ENCODE measurements at places on chromosomes 1 and 21. TPM values are rescaled to one million over a fixed set of nuclear protein-coding genes. Genes with fewer than 3 reads are reported as not detected.

GRCh38 chr1:70459496-70460225, 48.6 kb downstream of the CTH start:
- no peaks in the 10 kb centered on the region for H3K27me3 ChIP-seq
- no peak overlapping the region for H3K4me3 ChIP-seq
- H3K27ac ChIP-seq: no peak overlapping the region
- H3K36me3 ChIP-seq: no peaks in the 10 kb centered on the region
- DNase-seq: no peak

GRCh38 chr1:172674831-172675613, 16.1 kb downstream of the FASLG start:
- DNase-seq: no peak
- H3K36me3 ChIP-seq: no peaks in the 10 kb centered on the region
- H3K27ac ChIP-seq: no peak overlapping the region
- peaks cover 24% of the 10 kb centered on the region for H3K4me1 ChIP-seq
- H3K27me3 ChIP-seq: peaks cover 11% of the 10 kb centered on the region
- no peak overlapping the region for H3K4me3 ChIP-seq

- no peak overlapping the region for H3K27ac ChIP-seq
- no peaks in the 10 kb centered on the region for H3K4me1 ChIP-seq
- no peak for DNase-seq
- no peak overlapping the region for H3K4me3 ChIP-seq
Observed at GRCh38 chr21:26810676-26811415, 34.4 kb downstream of the ADAMTS1 start.

GRCh38 chr1:53640701-53641075, 98.3 kb downstream of the GLIS1 start:
- H3K4me3 ChIP-seq: no peak overlapping the region
- H3K27ac ChIP-seq: no peak overlapping the region
- no peaks in the 10 kb centered on the region for H3K36me3 ChIP-seq
- DNase-seq: no peak

GRCh38 chr1:59688976-59689375, 125.8 kb upstream of the HOOK1 start:
- H3K4me1 ChIP-seq: no peaks in the 10 kb centered on the region

DNA sequence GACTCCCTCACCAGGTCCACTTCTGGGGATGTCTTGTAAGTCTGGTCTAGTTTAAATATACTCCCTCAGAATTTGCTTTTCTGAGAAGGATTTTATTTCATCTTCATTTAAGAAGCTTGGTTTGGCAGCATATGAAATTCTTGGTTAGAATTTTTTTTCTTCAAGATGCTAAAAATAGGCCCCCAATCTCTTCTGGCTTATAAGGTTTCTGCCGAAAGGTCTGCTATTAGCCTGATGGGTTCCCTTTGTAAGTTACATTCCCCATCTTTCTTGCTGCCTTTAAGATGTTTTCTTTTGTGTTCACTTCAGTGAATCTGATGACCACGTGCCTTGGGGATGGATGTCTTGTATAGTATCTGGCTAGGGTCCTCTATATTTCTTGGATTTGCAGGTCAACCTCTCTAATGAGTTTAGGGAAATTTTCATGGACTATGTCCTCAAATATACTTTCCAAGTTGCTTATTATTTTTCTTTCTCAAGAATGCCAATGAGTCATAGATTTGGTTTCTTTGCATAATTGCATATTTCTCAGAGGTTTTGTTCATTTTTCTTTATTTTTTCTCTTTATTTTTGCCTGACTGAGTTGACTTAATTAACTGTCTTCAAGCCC, 19.4 kb downstream of the TCP10L start:
- DNase-seq: no peak
- H3K4me1 ChIP-seq: peaks cover 9% of the 10 kb centered on the region
- peaks cover 9% of the 10 kb centered on the region for H3K36me3 ChIP-seq
- no peaks in the 10 kb centered on the region for H3K27me3 ChIP-seq
- H3K4me3 ChIP-seq: no peak overlapping the region

- peaks cover 6% of the 10 kb centered on the region for H3K27me3 ChIP-seq
- peaks cover 9% of the 10 kb centered on the region for H3K4me1 ChIP-seq
- H3K27ac ChIP-seq: no peak overlapping the region
- DNase-seq: no peak
- no peaks in the 10 kb centered on the region for H3K36me3 ChIP-seq
- no peak overlapping the region for H3K4me3 ChIP-seq
Observed at GRCh38 chr1:10208537-10208936, 1.8 kb upstream of the KIF1B start.

GRCh38 chr1:152189657-152190442, 30.8 kb upstream of the RPTN start:
- peak overlapping the region; percentile 72 for H3K4me3 ChIP-seq
- H3K27ac ChIP-seq: no peak overlapping the region
- no peaks in the 10 kb centered on the region for H3K36me3 ChIP-seq
- H3K27me3 ChIP-seq: no peaks in the 10 kb centered on the region

GRCh38 chr1:147472966-147473732, 68.2 kb upstream of the BCL9 start:
- no peaks in the 10 kb centered on the region for H3K27me3 ChIP-seq
- no peak overlapping the region for H3K4me3 ChIP-seq
- DNase-seq: no peak
- H3K27ac ChIP-seq: no peak overlapping the region

- H3K27me3 ChIP-seq: peaks cover 5% of the 10 kb centered on the region
- DNase-seq: no peak
- no peak overlapping the region for H3K27ac ChIP-seq
- no peaks in the 10 kb centered on the region for H3K36me3 ChIP-seq
Observed at GRCh38 chr1:15322648-15323350, 75.8 kb downstream of the FHAD1 start.

- peak overlapping the region; percentile 85 for H3K27ac ChIP-seq
- peaks cover 24% of the 10 kb centered on the region for H3K4me1 ChIP-seq
- no peak for DNase-seq
- H3K4me3 ChIP-seq: no peak overlapping the region
Observed at GRCh38 chr1:13733711-13734110, 33.7 kb downstream of the PRDM2 start.

DNA sequence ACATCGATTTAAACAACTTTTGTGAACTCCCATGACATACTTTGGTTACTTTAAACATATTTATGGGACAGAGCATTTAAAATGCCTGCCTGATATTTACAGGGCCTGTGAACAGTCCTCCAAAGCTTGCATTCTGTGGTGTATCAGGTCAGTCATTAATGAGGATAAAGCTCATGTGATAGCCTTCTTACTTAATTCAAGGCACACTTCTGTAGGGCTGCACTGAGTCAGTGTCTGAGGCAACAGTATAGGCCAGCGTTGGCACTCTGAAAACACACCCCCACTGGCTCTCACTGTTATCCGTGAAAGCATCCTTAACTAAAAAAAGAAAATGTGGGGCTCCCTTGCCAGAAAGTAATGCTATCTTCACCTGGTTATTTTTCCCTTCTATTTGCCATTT, 200.0 kb downstream of the NFIA start:
- DNase-seq: no peak
- no peaks in the 10 kb centered on the region for H3K36me3 ChIP-seq
- H3K27me3 ChIP-seq: no peaks in the 10 kb centered on the region
- H3K4me3 ChIP-seq: no peak overlapping the region
- H3K4me1 ChIP-seq: no peaks in the 10 kb centered on the region

DNA sequence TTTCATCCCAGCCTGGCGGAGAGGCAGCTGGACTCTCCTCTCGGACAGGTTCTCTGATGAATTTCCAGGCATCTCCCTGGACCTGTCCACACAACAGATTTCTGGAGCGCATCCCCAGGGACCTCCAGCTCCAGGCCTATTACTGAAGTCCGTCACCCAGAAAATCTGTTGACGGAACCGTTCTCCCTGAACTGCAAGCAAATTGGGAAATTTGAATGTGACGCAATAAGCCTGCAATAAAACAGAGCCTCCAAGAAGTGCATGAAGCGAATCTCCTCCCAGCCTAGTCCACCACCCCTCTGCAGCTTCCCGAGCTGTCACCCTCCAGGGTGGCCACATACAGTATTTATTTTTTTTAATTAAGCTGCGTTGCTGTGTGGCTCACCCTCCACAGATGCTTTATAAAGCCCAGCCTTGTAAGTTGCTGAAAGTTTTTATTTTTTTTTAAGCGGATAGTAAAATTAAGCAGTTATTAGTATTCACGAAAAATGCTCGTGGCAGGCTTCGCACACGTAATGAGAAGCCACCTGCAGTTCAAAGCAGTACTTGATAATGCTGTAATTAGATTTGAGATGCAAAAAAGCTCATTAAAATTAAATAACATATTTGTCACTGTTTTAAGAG, 173.3 kb downstream of the CAMTA1 start:
- no peaks in the 10 kb centered on the region for H3K36me3 ChIP-seq
- no peak overlapping the region for H3K27ac ChIP-seq
- peaks cover 41% of the 10 kb centered on the region for H3K27me3 ChIP-seq
- H3K4me3 ChIP-seq: no peak overlapping the region
- no peak for DNase-seq
- H3K4me1 ChIP-seq: peaks cover 5% of the 10 kb centered on the region

GRCh38 chr1:86288586-86289147, 107.5 kb downstream of the ODF2L start:
- no peak overlapping the region for H3K27ac ChIP-seq
- H3K4me3 ChIP-seq: no peak overlapping the region
- DNase-seq: no peak
- H3K36me3 ChIP-seq: no peaks in the 10 kb centered on the region
- no peaks in the 10 kb centered on the region for H3K27me3 ChIP-seq
- H3K4me1 ChIP-seq: no peaks in the 10 kb centered on the region

GRCh38 chr21:25062061-25062460, 545.2 kb downstream of the MRPL39 start:
- H3K4me1 ChIP-seq: no peaks in the 10 kb centered on the region
- H3K4me3 ChIP-seq: no peak overlapping the region
- no peaks in the 10 kb centered on the region for H3K36me3 ChIP-seq
- H3K27ac ChIP-seq: no peak overlapping the region

DNA sequence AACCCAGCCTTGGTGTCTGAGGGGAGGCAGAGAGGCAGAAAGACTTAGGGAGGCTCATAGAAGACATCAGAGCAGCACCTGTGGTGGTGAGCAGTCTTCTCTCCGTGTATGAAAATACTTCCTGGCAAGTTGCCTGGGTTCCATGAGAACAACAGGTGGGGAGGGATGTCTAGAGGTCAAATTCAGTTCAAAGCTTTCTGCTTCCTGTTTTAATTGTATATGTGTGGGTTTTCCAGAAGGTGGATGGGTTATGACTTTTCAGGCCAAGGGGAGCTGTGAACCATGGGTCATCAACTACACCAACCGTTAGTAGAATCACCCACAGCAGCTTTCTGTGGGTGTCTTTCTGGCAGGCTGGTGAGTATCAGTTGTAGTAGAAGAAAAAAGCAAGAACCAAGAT, 4.1 kb upstream of the FCRL2 start:
- H3K4me1 ChIP-seq: no peaks in the 10 kb centered on the region
- DNase-seq: no peak
- no peaks in the 10 kb centered on the region for H3K36me3 ChIP-seq
- H3K4me3 ChIP-seq: no peak overlapping the region

CD247 gene
- total RNA-seq: 252 TPM

POU3F1 gene
- 0.09 TPM for total RNA-seq

RNPC3 gene
- total RNA-seq: 11.2 TPM

RLF gene
- total RNA-seq: 22.4 TPM

EPHA10 gene
- 0.14 TPM for total RNA-seq

ANGPTL3 gene
- not detected for total RNA-seq

C4BPB gene
- total RNA-seq: 0.71 TPM

GNAT2 gene
- 0.14 TPM for total RNA-seq
